ENCODE measurements at places on chromosomes 3 and 15.
A peak's percentile ranks its signal among the peaks of the same experiment; 100 is the strongest.

DNA sequence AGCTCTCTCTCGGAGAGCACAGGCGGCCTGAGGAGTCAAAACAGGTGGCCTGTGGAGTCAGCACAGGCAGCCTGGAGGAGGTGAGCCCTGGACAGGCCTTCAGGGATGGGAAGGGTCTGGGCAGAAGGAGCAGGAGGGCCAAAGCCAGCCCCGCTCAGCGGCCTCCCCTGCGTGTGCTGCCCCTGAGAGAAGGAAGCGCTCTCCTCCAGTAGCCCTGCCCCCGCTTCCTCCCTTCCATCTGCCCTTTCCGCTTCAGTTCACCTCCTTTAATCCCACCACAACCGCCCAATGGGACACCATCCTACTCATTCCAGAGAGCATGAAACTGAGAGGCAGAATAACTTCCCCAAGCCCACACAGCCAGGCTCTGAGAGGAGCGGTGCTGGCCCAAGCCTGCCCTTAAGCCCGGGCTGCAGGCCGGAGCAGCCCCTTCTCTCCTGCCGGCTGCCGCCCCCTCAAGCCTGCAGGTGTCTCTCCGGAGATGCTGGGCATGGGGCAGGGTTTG, 3.2 kb upstream of the NR2E3 start:
- DNase-seq, result peak; percentile 94

GRCh38 chr3:188469228-188469885, 315.4 kb downstream of the LPP start:
- no peak for DNase-seq

GRCh38 chr15:39406485-39406884, 174.4 kb upstream of the THBS1 start:
- no peak for DNase-seq

DNA sequence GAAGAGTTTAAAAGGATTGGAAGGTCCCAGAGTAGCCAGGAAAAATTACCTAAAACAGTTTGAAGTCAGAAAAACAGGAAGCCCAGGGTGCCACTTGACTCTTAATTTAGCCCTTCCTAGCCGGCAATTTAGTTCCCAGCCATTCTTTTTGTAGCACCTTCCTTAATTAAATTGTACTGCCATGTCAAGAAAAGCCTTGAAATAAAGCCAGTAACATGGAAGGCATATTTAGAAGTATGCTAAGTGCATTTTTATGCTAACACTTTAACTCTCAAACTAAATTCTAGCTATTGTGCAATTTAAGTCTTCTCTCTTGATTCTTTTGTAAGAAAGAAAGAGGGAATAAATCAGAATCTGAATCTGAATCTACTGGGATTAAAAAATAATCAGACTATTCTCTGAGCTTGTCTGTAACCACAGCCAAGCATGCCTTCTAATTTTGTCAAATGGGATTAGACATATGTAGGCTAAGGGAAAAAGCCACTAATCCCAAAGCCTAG, 43.2 kb downstream of the MAP3K13 start:
- DNase-seq, result peak; percentile 96

DNA sequence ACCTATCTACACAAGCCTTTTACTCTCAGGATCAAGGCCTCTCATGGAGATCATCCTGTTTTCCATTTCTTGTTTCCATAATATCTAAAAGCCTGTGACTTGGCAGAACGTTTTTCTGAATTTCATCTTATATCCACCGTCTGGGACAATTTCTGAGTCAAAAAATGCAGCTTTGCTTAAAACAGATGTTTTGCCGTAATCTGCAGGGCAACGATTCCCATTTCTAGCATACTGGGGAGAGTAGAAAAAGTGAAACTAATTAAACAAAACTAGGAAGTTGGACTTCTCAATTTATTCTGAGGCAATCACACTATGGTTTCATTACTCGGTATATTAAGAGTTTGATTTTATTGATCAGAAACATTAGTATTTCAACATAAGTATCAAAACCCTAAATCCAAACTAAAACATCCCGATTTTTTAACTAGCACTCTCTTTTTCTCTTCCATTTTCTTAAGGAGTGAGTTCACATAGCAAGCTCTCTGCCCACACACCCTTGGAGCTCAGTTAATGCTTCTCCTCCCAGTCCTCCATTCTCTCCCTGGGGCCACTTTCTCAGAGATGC, 33.6 kb downstream of the SPATA12 start:
- DNase-seq, result no peak

- DNase-seq, result no peak
Measured at GRCh38 chr15:95075792-95076677, 844.7 kb downstream of the MCTP2 start.

DNA sequence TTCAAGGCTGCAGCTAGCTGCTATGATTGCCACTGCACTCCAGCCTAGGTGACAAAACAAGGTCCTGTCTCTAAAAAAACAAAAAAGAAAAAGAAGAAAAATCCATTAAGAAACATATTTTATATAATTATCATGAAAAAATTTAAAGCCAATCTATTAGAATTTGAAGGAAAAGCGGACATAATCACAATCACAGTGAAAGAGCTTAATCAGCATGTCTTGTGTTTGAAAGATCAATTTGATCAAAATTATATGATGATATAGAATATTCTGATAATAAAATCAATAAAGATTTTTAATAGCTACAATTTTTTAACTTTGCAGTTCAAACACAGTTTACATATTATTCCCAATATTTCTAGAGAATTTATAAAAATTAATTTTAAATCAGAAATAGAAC, 210.1 kb downstream of the MEX3B start:
- DNase-seq, result no peak

DNA sequence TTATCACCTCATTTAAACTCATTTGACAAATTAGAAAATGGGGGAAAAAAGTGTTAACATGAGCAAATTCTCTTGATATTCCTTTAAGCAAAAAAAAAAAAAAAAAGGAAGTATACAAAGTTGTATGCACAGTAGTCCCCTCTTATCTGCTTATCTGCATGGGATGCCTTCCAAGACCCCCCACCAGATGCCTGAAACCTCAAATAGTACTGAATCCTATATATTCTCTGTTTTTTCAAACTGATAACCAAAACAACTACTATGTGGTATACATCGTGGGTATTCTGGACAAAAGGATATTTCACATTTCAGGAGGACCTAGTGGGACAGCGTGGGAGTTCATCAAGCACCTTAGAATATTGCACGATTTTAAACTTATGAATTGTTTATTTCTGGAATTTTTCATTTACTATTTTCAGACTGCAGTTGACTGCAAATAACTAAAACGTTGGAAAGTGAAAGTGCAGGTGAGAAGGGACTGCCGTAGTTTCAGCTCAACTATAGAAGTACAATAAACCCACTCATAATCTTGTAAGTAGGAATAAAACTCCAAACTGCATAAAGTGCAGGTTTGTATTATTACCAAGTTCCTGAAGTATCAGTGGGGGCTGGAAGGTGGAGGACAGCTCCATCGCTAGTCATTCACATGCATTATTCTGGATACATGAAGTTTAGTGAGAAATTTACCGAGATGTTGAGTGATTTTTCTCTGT, 43.6 kb upstream of the PLCL2 start:
- no peak for DNase-seq
